ENCODE measurements at places on chromosomes 16 and 17.

DNA sequence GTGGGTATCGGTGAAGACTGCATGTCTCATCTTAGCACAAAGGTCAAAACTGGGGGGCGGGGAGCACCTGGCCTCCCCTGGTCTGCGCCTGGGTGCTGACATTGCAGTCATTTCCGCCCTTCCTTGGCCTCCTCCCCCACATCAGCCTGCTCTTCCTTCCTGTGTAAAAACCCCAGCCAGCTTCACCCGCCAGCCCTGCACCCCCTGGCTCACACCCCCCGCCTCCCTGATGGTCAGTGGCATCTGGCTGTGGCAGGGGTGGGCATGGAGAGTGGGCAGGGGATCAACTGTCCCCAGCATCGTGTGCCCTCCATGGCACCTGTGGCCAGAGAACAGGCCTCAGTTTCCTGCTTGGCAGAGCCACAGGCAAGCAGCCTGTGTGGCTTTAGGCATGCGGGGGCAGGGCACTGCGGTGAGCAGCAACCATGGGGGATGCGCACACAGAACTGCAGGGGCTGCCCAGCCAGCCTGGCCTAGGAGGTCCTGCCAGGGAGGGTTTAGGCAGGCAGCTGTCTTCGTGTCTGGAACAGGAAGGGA is 26.5 kb upstream of the LASP1NB start:
- no peak for DNase-seq

GRCh38 chr17:21019976-21020586 is 22.7 kb downstream of the USP22 start:
- no peak for DNase-seq

DNA sequence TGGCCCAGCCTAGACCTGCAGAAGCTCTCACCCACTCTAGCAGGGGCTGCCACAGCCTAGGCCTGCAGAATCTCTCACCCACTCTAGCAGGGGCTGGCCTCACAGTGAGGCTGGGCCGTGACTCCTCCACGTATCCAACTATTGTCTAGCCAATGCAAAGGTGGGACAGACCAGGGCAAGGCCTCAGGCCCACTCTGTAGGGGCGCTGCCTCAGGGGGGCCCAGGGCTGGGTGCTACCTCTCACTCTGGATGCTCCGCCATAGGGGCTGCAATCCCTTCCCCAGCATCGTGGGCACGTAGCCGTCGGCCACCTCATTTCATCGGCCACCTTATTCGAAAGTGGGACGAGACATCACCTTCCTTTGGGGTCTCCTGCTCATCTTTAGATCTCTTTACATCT is 51.7 kb downstream of the RPH3AL start:
- no peak for DNase-seq

- no peak for DNase-seq
Observed at GRCh38 chr16:29698484-29699323, 19.7 kb downstream of the QPRT start.

Data from LoVo (cell line).